ENCODE measurements at places on chromosomes 5 and 9.

- no peak for DNase-seq
These were observed 561.1 kb downstream of the PRDM9 start for GRCh38 chr5:24068524-24068923.

DNA sequence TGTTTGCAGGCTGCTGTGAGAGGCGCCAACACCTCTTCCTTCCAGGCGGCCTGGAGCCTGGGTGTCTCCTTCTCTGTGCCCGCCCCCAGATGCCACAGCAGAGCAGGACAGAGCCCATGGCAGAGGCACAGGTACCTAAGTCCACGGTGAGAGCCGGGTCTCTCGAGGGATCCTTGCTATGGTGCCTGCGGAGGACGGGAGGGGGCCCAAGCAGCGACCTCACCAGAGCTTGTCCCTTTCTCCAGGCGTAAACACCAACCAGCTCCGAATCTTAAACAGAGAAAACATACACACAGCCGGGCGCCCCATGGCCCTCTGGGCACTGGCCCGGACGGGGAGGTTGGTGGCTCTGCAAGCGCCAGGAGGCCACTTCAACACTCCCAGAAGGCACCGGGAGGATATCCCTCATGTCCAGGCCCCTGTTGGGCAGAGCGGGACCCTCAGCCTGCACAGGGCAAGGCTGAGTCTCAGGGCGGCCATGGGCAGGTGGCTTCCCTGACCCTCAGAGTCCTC lies 11.8 kb downstream of the CCDC187 start:
- DNase-seq, result no peak

- DNase-seq, result no peak
These were observed 2.8 kb downstream of the SLC31A2 start for GRCh38 chr9:113153599-113153998.

DNA sequence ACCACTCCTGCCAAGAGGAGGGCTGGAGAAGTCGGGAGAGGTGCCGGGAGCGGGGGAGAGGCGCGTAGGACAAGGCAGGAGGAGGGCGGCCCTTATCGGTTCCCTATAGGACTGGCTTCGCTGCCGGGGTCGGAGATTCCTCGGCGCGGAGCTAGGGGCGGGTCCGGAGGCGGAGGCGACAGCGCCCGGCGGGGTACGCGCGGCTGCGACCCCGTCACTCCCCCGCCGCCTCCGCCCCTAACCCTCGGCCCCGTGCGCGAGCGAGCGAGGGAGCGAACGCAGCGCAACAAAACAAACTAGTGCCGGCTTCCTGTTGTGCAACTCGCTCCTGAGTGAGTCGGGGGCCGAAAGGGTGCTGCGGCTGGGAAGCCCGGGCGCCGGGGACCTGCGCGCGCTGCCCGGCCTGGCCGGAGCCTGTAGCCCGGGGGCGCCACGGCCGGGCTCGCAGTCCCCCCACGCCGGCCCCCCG lies 2.0 kb downstream of the GLIS3 start:
- DNase-seq, result peak; percentile 73

- no peak for DNase-seq
These were observed 82.3 kb upstream of the AGXT2 start for GRCh38 chr5:35129921-35130485.

GRCh38 chr9:119074017-119074416 lies 295.2 kb downstream of the BRINP1 start:
- no peak for DNase-seq

GRCh38 chr5:28473531-28474107 lies 1435.2 kb upstream of the CDH9 start:
- DNase-seq, result no peak

DNA sequence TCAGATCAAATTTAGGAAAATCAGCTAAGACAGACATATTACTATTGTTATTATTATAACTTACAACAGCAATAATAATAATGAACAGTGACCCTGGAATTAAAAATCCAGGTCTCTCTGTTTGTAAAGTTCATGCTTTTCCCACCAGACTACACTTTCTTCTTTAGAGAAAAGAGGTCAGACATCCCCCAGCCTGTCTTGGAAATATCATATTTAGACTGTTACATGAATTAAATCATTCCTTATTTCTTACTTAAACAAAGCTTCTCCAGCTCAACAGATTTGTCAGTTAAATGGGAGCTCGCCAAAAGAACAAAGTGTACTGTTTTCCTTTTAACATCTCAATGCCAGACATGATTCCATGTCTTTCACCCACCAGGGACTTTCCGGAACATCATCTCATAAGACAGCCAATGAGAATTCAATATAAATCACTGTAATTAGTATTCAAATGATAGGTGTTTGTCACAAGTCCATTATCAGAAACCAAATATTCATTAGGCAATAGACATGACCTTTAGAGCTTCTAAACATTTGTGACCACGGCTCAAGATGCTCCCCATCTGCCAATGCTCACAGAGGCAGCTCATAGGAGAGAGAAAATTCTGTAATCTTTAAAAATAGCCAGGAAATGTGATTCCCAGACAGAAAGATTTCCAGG lies 351.9 kb downstream of the ENC1 start:
- no peak for DNase-seq

DNA sequence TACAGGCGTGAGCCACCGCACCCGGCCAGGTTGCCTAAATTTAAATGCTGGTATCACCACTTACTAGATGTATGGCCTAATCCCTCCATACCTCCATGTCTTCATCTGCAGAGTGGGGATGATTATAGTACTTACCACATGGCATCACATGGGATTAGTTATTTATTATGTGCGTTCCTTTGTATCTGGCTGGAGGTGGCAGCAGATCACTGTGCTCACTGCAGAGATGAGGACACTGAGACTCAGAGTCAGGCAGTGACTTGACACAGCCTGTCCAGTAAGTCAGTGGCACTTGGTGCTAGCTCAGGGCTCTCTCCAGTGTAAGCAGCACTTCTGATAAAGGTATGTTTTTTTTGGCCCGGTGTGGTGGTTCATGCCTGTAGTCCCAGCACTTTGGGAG lies 38.4 kb upstream of the HAND1 start:
- no peak for DNase-seq

DNA sequence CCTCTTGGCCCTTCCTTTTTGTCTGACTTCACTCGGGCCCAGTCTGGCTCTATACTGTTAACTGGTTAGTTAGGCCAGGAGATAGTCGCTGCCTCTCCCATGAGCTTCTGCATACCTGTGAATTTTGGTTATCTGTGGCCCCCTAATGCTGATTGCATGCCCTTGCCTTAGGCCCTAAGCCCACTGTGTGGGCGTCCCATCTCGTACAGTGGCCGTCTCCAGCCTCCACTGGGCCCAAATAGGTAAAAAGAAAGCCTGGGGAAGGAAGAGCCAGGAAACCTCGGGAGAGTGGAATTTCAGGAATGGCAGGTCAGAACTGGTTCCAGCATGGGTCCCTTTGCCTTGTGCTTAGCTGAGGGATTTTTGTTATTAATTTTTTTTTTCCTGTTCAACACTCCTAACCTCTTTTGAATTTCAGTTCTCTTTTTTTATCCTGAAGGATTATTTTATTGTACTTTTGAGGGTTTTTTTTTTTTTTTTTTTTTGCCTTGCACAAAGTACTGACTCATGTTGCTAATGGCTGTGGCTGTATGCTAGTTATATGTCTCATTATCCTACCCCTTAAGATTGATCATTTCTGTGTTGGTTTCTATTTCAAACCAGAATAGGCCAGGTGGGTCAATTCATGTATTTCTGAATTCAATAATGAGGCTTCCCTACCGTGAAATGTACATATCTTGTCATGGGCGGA lies 3.4 kb downstream of the PRRC2B start:
- DNase-seq, result no peak

DNA sequence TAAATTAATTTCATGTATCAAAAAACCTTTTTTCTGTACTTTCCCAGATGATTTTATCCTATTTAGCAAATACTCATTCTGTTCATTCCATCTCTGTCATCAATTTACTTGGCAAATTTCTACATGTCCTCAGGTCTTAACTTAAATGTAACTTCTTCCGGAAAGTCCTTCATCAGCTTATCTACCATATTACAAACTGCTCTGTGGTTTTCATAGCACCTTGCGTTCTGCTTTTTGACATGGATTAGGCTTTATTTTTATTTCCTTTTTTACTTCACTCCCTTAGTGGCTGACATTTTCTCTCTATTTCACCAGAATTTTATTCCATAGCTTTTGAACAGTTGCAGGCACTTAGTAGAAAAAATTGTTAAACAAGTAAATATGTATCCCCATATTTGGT lies 1040.8 kb downstream of the TAF11L14 start:
- DNase-seq, result no peak

GRCh38 chr5:757931-758697 lies 26.4 kb downstream of the ZDHHC11B start:
- DNase-seq, result peak; percentile 63

DNA sequence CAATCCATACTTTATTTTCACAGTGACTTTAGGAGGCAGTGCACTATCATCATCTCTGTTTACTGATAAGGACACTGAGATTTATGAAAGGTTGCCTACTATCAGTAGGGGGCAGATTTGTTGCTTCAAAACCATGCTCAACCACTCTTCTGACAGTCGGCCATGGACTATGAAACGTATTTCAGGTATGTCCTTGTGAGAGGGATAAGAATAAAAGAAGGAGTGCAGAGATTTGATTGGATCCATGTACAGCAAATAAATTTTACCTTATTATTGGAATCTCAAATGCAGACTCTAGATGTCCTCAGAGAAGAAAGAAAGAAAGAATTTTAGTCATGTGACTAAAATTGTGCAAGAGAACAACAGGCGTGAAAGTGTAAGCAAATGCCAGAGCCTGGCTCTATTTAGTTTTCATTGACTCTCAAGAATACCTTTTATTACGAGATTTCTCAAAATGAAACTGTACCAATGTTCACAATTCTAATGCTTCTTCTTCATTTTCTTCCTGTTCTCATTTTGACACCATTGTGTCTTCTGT lies 296.6 kb upstream of the RASA1 start:
- no peak for DNase-seq

DNA sequence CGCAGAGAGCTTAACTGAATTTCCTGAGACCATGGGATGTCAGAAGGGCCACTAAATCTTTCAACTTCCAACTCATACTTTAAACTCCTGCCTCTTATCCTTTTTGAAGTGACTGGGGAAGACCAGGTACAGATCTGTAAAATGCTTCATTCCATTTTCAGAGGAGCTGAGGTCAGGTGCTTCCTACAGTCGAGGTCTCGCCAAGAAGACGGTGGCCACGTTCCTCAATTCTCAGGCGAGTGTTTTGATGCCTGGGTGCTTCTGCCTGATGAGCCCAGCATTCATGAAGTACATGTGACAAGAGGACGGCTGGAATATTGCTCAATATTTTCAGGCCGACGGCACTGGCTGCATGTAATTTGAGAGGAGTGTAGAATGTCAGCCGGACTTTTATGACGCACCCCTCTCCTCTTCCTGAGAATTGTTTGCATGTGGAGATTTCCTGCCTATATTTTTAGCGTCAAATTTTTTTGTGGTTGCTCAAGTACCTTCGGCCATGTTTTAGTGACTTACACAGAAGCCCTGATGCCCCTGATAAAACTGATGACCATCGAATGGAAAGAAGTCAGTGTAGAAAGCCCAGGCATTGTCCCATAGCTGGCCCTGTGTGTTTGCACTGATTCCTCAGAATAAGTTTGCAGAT lies 38.8 kb upstream of the GLRX start:
- DNase-seq, result no peak

GRCh38 chr5:158770506-158770905 lies 329.2 kb downstream of the EBF1 start:
- no peak for DNase-seq

- no peak for DNase-seq
These were observed 18.3 kb downstream of the PTGES2 start for GRCh38 chr9:128109050-128109709.

DNA sequence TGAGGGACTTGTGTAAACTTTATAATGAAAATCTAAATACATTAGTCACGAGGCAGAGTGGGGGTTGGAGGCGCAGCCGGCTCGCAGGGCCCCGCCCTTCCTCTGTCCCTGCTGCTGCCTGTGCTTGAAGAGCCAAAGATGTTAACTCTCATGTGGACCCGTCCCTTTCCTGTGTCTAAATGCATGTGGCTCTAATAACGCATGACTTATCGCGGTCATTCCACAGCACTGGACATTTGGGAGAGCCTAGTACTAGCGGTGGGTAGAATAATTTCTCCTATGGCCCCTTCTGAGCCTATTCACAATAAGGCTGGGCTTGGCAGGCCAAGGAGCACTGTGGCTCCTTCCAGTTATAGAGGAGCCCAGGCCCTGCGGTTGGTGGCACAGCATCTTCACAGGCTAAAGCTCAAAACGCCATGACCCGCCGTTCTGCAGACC lies 82.3 kb upstream of the SIMC1 start:
- no peak for DNase-seq

DNA sequence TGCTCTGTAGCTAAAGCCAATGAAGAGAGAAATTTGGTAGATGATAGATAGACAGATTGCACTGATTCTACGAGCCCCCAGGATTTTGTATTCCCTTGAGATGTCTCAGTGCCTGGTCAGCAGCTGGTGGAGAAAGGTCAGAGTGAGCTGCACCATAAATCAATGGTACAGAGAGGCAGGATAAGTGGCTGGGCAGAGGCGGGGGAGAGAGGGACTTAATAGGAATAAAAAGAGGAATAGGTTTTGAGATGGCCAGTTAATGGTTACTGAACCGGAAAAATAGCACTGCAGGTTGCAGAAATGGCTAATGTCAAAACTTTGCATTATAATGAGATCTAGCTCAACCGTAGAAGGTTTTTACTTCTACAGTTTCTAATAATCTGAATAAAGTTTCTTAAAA lies 47.9 kb upstream of the SLC12A2 start:
- peak; percentile 77 for DNase-seq

- no peak for DNase-seq
These were observed 110.5 kb upstream of the LPCAT1 start for GRCh38 chr5:1634337-1634661.

- DNase-seq, result no peak
These were observed 1.3 kb downstream of the FGF1 start for GRCh38 chr5:142684508-142685041.

- DNase-seq, result no peak
These were observed 159.1 kb upstream of the PPP2R2B start for GRCh38 chr5:147037515-147038205.

GRCh38 chr5:1961304-1961946 lies 78.7 kb upstream of the IRX4 start:
- DNase-seq, result no peak

GRCh38 chr5:27845248-27845647 lies 806.9 kb upstream of the CDH9 start:
- DNase-seq, result no peak

DNA sequence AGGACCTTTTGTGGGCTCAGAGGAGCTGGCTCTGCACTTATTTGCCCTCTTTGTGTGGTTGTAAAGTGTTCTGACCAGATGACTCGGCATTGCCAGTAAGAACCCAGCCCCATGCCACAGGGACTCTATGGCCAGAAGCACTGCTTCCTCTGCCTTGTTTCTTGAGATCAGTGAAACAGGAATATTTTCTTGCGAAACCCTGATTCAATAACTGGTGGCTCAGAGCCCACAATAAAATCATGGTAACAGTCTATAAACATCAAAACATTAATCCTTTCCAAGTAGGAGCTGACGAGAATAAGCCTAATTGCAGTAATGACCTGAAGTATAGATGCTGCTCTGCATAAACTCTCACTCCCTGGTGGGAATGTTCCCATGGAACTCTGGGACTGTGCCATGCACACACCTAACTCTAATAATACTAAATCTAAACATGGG lies 344.3 kb downstream of the ZNF608 start:
- DNase-seq, result no peak
